ENCODE measurements at places on chromosomes 3 and 15.

DNA sequence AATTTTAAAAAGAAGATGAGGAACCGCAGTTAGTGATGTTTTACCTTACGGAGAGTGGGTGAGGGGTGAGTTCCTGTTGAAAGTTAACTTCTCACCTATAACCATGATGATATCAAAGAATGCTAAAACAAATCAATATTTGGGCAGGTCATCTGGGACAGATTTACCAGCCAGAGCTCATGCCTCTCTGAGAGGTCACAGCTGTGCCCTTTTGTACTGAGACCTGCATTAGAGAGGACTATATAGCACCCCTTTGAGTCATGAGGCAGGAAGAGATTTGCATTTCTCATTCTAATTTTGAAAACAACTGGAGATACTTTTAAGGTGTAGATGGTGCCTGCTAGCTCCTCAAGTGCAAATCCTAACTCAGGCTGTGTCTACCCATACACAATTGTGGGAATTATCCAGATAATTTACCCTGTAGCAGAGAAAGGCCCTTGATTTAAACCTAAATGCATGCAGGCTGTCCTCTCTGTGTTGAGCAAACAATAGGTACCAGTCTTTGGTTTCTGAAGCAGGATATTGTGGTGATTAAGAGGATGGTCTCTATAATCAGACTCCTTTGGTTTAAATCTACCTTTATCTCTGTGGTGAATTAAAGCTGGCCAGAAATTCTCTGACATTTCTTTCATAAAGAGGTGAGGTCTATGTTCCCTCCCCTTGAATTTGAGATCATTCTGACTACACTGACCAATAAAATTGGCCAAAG is 5.8 kb upstream of the TM4SF4 start:
- DNase-seq, result no peak

DNA sequence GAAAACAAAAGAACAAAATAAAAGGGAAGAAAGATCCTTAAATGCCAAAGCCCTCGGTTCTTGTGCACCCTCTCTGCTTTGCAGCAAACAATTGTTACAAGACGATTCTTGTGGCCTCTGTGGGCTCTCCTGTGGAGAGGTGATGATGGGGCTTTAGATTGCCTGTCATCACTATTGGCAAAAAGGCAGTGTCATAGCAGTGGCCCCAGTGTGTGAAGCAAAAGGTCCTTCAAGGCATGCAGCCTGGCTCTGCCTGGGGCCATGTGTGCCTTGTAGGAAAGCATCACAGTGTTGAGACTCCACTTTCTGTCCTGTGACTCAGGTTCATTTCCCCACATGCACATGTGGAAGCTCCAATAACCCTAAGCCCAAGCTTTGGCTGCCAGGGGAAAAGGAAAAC is 43.7 kb downstream of the POC1A start:
- DNase-seq, result no peak

DNA sequence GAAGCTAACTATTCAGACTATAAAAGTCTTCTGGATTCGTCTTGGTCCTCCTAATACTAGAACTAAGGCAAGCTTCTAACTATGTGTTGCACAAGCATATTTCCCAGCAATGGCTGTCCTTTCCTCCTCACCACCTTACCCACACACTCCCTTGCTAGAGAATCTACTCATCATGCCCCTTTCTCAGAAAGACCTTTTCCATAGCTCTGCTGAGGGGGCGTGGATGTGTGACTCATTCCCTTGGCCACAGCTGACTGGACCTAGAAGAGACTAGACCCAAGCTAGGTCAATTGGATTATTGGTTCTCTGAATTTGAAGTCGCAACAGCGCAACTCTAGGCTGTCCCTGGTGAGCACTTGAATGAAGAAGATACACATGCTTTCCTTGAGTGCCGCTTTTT is 47.1 kb downstream of the ERC2 start:
- DNase-seq, result no peak

GRCh38 chr3:37559461-37559860 is 302.2 kb upstream of the CTDSPL start:
- no peak for DNase-seq

DNA sequence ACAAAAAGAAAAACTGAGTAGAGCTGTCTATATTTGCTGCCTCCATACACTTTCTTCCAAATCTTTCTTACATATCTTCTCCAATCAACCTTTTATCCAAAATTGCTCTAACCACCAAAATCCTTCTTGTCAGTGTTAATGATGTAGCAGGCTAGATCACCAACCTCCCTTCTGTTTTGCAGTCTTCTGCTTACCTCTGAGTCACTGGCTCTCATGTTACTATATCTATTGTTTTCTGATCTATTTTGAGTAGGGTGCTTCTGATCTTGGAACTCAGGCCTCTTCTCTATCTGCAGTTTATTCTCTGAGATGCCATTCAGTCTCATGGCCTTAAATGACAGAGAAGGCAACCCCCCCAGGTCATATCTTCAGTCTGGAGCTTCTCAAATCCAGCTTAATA is 26.3 kb upstream of the AADAC start:
- no peak for DNase-seq

Measured in AG04450 (cell line).